CD4-positive, alpha-beta memory T cell (primary cell): ENCODE measurements at places on chromosomes 1 and 21.

GRCh38 chr1:209844695-209845407, 17.1 kb downstream of the UTP25 start:
- DNase-seq, result no peak

- DNase-seq, result no peak
These were observed 259.8 kb downstream of the LMO4 start for GRCh38 chr1:87588495-87588894.

DNA sequence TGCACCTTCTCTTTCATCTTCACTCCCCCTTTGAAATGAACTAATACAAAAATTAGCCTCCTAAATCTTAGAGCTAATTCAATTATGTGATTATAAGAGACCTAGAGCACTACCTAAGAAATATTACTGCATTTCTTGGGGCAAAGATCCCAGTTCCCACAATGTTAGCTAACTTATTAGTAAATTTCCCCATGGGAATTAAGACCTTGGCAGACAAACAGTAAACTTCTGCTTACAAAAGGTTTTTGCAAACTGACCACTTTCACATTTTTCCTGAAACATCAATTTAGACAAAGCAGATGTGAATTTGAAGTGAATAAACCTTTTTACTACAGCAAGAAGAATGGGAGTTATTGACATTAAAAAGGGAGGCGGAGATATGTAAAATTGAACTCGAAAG, 34.6 kb upstream of the LHX8 start:
- no peak for DNase-seq

DNA sequence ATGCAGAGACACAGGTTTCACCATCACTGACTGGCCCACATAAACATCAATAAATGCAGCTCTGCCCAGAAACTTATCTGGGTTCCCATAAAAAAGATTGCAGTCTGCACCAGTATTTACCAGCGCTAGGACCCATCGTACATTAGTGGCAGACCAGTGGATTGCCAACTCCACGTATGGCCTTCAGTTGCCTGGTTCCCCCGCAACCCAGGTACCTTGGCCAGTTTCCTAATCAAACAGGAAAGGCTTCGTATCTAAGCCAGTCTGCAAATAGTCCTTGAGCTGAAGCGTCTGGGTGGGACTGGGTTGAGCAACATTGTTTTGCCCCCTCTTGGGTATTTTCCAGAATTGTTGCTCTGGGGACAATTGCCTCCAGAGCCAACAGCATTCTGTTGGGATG, 1639.3 kb downstream of the MRPL39 start:
- DNase-seq, result no peak

DNA sequence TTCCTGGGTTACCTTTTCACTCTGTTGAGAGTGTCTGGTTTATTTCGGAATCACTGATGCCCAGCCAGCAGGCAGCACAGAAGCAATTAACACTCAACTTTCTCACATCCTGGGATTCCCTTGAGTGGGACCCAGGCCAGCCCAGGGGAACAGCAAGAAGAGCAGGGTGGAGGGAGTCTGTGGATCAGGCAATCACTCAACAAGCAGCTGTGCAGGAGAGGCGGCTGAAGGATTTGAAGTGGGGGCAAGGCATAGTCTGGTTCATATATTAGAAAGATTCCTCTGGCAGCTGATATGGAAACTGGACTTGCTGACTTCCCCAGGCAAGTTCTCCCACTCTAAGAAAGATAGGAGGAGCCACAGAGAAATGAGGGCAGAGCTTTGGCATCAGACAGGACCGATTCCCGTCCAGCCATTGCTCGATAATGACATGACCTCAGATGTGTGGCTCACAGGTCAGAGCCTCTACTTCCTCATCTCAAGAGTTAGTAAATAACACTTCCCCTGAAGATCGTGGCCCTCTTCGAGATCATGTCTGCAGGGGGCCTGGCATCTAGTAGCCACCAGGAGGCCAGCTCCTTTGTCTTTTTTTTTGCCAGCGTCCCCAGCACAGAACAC, 12.4 kb downstream of the EPHA8 start:
- DNase-seq, result no peak

DNA sequence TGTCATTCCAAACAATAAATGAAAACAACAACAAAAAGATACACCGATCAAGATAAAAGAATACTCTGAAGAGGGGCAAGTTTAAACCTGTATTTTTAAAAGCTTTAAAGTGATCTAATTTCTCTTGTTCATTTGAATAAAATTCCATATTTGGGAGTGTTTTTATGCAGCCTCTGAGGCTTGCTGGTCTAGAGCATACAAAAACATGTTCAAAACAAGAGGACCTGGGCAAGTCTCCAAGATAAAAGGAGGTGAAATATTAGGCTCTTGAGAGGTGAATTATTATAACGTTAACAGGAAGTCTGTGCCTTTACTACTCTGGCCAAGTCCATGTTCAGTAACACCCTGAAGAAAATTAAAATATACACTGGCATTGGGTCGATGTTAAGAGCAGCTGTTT, 20.1 kb downstream of the URB1 start:
- no peak for DNase-seq

DNA sequence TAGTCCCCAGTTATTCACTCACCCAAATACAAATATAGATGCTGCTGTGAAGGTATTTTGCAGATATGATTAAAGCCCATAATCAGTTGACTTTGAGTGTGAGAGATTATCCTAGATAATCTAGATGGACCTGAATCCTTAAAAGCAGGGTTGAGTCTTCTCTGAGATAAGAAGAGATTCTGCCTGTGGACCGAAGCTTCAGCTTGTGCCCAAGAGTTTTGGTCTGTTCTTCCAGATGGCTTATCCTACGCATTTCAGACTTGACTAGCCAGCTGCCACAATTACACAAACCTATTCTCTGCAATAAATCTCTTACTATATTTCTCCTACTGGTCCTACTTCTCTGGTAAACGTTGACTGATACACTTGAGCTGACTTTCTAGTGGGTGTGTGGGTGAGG, 145.1 kb downstream of the KCNJ6 start:
- no peak for DNase-seq

- no peak for DNase-seq
These were observed 669.3 kb downstream of the MATN1 start for GRCh38 chr1:30054126-30054525.

- no peak for DNase-seq
These were observed 54.1 kb downstream of the NPHP4 start for GRCh38 chr1:5938101-5938646.

- no peak for DNase-seq
These were observed 1.6 kb downstream of the DDI2 start for GRCh38 chr1:15618655-15619525.

DNA sequence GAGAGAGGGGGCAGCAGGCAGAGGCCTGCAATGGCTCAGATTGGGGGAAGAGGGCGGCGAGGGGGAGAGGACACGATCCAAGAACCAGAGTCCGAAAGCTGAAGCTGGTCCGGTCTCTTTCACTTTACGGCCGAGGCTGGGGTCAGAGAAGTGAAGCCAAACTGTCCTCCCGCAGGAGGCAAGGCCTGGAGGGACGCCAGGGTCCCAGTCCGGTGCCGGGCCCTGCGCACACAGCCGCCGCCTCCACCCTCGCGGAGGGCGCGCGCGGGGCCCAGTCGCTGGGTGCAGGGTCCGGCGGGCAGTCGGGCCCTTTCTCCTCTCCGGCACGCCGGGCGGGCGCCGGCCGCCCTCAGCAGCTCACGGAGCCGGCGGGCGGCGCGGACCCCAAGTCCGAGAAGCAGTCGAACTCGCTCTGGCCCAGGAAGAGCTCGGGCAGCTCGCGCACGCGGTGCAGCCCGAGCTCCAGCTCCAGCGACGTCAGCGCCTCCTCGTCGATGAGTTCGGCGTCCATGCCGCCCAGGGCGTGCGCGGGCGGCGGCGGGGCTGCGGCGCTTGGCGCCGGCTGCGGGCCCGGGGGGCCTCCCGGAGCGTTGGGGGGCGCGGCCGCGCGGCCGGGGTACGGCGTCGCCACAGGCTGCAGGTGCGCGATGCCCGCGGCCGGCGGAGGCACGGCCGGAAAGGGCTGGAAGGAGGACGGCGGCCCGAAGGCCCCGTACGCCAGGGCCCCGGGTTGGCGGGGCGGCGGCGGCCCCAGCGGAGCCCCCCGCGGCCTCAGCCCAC, 749 bp downstream of the CITED4 start:
- DNase-seq, result no peak

- DNase-seq, result no peak
These were observed 151.0 kb downstream of the NUF2 start for GRCh38 chr1:163472651-163473248.

DNA sequence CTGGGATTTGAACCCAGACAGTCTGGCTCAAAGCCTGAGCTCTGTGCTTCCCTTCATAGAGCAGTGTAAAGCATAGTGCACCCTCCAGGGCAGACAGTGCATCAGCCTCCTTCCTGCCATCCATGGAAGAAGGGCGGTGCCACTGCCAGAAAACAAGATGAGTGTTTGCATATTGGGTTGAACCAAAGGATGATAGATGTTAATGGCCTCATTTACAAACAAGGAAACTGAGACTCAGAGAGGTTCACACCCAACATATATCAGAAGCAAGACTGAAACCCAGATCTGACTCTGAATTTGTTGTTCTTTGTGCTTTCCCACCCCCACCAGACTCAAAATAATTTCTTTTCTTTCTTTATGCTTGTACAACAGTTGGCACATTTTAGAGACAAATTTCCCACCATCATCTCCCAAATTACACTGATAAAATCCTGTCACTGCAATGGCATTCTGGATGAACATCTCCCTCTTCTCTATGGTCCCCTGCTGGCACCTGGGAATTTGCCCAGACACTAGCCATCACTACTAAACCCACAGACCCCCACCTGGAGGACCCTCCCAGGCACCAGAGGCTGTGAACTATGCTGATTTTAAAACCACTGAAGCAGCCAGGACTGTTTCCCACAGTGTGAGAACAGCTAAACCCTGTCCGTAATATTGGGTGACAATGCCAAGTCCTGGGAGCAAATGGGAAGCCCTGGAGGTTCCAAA, 45.4 kb upstream of the MPZL1 start:
- no peak for DNase-seq

GRCh38 chr1:70672442-70672888, 261.4 kb downstream of the CTH start:
- DNase-seq, result no peak

DNA sequence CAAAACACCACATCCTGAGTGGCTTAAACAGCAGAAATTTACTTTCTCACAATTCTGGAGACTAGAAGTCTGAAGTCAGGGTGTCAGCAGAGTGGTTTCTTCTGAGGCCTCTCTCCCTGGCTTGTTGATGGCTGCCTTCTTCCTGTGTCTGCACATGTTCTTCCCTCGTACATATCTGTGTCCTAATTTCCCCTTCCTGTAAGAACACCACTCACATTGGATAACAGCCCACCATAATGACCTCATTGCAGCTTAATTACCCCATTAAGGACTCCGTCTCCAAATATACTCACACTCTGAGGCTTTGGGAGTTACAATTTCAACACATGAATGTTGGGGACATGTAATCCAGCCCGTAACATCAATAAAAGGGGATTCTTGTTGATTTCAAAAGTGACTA, 23.4 kb downstream of the C8A start:
- DNase-seq, result no peak

GRCh38 chr1:6009120-6010040, 17.2 kb upstream of the NPHP4 start:
- DNase-seq, result no peak

DNA sequence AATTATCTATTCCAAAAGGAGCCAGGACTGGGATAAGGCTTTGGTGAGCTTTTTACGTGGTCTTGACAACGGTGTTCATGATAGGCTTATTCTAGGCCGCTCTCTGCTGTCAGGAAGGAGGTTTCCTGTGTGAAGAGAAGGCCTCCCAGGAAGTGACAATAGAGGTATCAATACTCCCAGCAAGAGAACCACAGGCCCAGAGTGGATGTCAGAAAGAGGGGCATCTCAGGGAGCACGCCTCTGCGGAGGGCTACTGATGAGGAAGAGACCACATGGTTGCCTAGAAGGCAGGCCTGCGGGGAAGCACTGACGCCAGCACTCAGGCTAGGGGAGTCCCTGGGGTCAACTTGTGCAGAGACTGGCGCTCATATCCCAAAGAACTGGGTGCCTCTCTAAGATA, 60.4 kb downstream of the ITPKB start:
- peak; percentile 40 for DNase-seq

DNA sequence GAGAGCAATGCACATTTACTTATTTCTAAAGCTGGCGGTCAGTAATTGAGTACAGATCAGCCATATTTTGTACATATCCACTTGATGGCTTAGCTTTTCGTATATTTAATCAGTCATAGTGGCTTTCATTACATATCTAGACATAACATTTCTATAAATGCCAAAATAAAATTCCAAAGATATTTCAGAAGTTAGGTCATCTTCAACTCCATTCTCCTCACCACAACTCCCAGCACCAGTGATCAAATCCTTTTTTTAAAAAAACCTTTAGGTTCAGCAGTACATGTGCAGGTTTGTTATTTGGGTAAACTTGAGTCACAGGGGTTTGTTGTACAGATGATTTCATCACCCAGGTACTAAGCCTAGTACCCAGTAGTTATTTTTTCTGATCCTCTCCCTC, 53.9 kb upstream of the GNG4 start:
- no peak for DNase-seq

- no peak for DNase-seq
These were observed 83.0 kb downstream of the ST6GALNAC5 start for GRCh38 chr1:76950306-76950705.

DNA sequence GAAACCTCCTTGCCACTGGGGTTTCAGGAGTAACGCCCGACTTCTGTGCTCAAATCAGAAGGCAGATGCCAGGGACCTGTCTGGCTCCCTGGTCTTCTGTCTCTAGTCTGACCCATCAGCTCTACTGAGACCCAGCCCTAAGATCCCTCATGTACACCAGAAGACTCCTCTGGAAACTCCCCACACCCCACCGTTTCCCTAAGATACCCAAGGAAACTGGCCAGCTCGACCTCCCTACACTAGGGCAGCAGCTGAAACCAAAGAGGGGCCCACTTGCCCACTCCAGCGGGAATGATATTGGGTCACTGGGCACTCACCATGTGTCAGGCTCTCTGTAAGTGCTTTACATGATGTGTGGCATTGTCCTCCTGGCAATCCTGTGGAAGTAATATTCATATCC, 469 bp upstream of the S100A16 start:
- DNase-seq, result no peak

DNA sequence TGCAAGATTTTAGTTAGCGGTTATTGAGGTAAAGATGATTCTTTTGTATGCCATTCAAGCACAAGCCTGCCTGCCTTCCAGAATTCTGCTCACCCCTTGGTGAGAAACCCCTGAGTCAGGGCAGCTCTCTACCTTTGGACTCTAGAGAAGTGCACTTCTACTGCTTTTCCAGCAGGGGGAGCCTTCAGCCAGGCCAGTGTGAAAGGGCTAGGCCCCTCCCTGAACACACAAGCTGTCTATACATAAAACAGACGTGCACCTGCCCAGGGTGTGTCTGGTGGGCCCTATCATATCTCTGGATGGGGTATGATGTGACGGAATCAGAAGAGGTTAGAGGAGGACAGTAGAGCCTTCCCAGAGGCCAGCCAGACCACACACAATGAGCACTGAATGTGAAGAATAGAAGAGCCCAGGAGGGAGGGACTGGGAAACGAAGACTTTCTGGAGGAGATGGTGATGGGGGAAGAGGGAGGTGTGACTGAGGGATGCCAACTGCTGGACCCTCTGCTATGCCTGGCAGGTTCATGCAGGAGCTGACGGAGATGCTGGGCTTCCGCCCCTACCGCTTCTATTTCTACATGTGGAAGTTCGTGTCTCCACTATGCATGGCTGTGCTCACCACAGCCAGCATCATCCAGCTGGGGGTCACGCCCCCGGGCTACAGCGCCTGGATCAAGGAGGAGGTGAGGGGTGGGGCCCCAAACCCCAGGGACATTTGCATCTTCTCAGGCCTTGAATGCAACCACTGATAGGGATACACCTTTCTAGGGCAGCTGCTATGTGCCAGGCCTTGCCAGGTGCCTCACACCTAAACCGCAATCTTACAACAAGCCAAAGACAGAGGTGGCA, 13.0 kb upstream of the KCNC4 start:
- peak; percentile 53 for DNase-seq

- DNase-seq, result peak; percentile 97
These were observed 48.9 kb downstream of the PRDM2 start for GRCh38 chr1:13748610-13749505.
